ENCODE measurements at places on chromosomes 4 and X.

DNA sequence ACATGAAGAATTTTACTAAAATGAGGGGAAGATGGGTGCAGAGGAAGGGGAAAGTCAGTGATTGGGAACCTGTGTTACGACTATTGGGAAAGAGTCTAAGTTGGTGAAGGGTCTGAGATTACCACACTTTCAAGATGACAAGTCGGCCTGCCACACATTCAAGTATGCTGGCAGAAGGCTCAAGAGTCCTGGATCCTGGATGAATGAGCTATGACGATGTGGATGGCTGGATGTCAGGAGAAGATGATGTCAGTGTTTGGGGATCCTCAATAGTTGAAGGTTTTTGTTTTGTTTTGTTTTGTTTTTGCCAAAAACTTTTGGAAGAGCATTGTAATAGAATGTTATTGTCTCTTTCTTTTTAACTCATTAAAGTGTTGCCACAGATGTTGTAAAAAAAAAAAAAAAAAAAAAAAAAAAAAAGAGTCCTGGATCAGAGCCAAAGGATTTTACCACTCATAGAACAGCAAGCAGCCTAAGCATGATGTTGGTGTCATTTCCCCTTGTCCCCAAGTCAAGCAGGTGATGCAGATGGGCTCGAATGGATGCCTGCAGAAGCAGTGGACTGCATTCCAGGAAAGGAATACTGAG lies 120.6 kb downstream of the REELD1 start:
- no peak for DNase-seq

- DNase-seq, result no peak
Observed at GRCh38 chr4:88575186-88575585, 17.1 kb upstream of the HERC3 start.

DNA sequence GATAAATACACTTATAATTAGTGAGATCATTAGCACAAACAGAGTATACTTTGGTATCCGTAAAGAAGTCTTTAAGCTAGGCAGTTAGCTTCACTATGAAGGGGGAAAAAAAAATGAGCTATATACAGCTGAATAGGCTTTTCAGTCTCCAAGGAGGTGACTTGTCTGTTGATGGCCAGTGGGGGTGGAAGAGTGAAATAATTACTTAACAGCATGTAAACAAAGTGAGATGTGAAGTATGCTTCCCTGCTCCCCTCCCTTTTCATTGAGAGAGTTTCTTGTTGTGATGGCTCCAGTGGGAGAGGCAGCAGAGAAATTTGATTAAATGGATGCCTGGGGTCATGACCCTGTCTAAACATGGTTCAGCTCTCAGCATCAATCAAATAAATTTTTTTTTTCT lies 180.9 kb downstream of the DACH2 start:
- DNase-seq, result no peak

GRCh38 chr4:42197341-42197740 lies 44.9 kb upstream of the BEND4 start:
- DNase-seq, result no peak

DNA sequence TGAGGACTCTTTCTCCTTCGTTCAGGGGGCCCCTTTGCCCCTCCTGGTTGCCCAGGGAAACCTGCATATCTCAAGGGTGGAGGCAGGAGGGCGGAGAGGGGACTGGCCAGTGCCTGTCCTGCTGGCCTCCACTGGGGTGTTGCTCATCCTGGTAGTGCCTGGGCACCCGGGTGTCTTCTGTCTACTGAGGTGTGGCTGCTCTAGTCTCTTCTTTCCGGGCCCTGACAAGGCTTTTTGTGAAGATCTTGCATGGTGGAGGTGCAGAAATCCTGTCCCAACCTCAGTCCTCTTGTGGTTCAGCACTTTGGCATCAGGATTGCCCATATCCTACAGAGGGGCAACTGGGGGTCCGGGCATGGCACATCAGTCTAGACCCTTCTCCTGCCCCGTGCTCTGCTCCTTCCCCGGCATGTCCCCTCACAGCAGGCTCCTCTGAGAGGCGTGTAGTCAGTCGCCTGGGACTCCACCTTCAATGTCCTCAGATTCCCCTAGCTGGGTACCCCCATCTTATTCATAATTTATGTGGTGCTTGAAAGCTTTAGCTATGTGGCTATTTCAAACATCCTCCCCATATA lies 1.9 kb downstream of the CCDC110 start:
- no peak for DNase-seq

DNA sequence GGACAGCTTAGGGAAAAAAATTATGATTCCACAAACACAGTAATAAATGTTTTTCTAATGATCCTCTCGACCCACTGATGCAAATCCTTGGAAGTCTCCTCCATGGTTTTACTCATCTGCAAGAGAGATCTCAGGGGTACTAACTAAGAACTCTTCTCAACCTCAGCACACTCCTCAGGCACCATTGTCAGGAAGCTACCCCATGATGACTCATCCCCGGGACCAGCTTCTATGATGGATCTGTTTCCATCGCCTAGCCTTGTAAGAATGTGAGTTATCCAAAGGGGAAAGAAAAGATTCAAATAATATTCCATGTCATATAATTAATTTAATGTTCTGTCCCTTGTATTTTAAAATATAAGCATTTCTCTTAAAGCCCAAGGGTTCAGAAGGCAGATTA lies 816.1 kb upstream of the IGFBP7 start:
- DNase-seq, result no peak

GRCh38 chr4:68176904-68177303 lies 47.2 kb upstream of the TMPRSS11F start:
- no peak for DNase-seq

- DNase-seq, result no peak
Observed at GRCh38 chr4:159503236-159504008, 400.5 kb downstream of the RAPGEF2 start.

DNA sequence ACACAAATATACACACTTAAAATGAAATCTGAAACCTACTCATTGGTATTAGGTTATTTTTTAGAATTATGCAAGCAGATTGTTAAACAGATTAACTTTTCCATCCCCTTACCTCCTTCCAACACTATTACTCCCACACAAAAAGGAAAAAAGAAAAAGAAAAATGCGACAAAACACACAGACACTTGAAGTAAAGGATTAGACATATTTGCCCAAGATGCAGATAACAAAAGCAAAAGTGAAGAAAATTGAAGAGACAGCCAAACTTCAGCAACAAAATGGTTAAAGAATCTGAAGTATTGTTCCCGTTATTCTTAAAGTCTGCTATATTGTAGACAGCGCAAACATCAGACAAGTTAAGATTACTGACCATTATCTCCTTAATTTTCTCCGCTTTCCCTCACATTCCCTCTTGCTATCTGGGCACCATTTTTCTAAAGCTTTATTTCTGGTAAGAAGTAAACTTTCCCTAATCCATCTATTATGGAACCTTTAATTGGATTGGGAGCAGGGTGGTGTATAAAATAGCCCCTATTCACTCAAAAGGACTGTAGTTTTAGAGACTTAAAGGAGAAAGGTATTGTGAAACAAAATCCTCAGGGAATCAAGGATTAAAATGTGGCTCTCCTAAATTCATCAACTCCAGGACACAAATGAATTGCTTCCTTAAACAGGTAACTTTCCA lies 34.7 kb upstream of the MAB21L2 start:
- no peak for DNase-seq

DNA sequence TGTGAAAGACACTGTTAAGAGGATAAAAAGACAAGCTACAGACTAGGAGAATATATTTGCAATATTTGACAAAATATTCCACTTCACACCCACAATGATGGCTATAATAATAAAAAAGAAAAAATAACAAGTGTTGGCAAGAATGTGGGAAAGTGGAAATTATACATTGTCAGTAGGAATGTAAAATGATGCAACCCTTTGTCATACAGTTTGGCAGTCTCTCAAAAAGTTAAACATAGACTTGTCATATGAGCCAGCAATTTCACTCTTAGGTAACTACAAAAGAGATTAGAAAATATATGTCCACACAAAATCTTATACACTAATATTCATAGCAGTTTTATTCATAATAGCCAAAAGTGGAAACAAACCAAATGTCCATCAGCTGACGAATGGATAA lies 5.2 kb upstream of the RADX start:
- DNase-seq, result no peak

DNA sequence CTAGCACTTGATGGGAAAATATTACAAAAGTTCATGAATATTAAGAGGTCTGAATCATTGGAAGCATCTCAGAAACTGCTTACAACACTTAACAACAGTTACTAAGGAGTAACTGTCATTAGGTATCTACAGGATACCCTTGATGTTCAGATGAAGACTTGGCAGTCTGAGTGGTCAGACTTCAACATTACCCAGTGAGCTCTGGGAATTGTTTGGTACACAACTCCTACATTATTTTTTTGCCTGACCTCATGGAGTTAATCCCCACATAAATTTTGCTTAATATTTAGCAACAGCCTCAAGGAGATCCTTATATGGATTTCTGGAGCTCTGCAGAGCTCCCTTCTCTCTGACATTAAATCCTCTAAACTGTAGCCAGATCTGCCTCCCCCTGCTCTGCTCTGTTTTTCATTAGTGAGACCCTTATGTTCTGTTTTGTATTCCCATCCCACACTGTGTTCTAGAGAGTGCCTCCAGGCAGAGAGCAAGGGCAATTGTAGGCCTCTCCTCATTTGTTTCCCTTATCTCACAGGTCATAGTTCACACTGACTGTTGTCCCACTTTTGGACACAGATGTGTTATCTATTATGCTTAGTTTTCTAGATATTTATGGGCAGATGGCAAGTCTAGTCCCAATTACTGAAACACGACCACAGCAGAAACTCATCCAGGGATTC lies 368.8 kb downstream of the GASK1B start:
- no peak for DNase-seq

GRCh38 chr4:40445671-40446070 lies 110.5 kb downstream of the CHRNA9 start:
- no peak for DNase-seq

DNA sequence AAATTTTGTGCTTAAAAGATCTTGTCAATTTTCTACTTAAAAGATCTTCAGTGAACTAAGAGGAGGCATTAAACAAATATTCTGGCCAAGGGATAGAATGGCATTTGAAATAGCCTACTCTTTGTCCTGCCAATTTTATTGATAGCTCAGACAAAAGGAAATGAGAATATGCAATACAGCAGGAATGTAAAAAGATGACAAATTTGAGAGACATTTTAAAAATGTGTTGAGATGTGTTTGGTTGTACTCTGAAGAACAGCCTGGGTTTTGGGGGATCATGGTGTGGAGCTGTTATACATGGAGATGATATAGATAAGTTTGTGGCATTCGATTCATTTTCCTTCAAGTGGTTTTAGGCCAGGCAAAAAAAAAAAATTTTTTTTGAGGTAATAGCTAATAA lies 11.6 kb upstream of the MAD2L1 start:
- DNase-seq, result no peak

Measured in stimulated activated CD8-positive, alpha-beta memory T cell treated with anti-CD3 and anti-CD28 coated beads, Interleukin-2, amount 100 ng/mL, for 1 hour (primary cell).